ENCODE measurements at places on chromosomes 5 and 9.

DNA sequence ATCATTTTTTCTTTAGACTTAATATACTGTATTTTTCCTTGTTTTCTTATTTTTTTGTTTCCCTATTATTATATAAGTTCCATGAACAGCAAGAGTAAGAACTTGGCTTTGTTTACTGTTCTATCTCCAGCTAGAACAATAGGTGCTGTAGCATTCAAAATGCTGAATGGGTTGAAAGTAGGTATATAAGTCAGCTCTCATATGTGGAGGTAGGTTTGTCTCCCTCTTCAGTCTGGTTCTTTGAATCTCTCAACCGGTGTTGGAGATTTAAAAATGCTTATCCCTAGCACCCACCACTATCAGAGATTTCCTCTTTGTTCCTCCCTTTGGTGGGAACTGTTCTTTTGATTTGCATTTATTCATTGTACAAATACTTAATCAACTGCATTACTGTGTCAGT, 87.5 kb upstream of the FSD1L start:
- DNase-seq = no peak

GRCh38 chr5:52878656-52879055, 90.9 kb downstream of the ITGA1 start:
- DNase-seq = no peak

GRCh38 chr5:126471875-126472537, 48.8 kb downstream of the GRAMD2B start:
- no peak for DNase-seq

DNA sequence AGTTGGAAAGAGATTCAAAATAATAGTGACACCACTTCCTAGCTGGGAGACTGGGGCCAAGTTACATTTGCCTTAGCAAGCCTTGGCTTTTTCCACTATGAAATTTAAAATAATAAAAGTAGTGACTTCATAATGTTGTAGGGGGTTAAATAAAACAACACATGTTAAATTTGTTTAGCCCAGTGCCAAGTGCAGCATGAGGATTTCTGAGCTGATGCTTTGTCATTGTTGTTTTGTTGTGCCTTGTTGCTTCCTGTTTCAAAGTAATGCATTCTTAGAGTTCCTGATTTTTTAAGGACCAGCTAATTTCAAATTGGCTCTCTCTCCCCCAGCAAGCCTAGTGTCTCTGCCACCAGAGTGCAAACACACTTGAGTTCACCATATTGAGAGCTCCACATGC, 270.7 kb upstream of the PAPPA start:
- no peak for DNase-seq

GRCh38 chr5:28397502-28397941, 1359.1 kb upstream of the CDH9 start:
- DNase-seq = no peak

GRCh38 chr9:132234535-132234934, 72.7 kb downstream of the NTNG2 start:
- DNase-seq = no peak

- no peak for DNase-seq
Observed at GRCh38 chr5:10288592-10289219, 19.0 kb downstream of the CMBL start.

GRCh38 chr5:36442796-36443195, 141.1 kb upstream of the RANBP3L start:
- no peak for DNase-seq

- DNase-seq = no peak
Observed at GRCh38 chr5:150120062-150120441, 33.7 kb upstream of the CSF1R start.

- no peak for DNase-seq
Observed at GRCh38 chr9:94639061-94639998, at the start of gene FBP1. FBP1 (minus strand) TSS chr9:94639518; CDS start chr9:94639310, 208 bp downstream.

- DNase-seq = no peak
Observed at GRCh38 chr5:43301653-43302091, 11.5 kb downstream of the HMGCS1 start.

DNA sequence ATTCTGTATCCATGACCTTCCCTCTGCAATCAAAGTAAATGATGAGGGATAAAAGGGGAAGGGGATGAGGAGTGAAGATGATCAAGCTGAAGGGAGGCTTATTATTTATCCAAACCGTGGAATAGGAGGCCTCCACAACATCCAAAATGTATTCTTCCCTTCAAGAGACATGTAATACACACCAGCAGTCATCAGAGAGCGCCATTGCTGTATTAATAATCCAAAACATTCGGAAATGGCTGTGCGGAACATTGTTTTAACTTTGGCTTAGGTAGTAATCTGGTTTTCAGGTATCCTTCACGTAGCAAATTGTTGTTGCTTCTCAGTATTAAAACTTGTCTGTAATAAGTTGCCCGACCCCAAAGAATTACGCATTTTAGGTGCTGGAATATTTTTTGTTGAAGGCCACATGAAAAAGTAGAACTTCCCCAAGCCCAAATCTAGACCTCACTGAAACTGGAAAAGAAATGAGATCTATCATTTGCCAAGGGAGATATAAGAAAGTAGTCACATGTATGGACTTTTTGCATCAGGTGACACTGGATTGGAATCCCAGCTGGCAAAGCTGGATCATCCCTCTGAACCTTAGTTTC, 2.6 kb upstream of the BOD1 start:
- DNase-seq = no peak

DNA sequence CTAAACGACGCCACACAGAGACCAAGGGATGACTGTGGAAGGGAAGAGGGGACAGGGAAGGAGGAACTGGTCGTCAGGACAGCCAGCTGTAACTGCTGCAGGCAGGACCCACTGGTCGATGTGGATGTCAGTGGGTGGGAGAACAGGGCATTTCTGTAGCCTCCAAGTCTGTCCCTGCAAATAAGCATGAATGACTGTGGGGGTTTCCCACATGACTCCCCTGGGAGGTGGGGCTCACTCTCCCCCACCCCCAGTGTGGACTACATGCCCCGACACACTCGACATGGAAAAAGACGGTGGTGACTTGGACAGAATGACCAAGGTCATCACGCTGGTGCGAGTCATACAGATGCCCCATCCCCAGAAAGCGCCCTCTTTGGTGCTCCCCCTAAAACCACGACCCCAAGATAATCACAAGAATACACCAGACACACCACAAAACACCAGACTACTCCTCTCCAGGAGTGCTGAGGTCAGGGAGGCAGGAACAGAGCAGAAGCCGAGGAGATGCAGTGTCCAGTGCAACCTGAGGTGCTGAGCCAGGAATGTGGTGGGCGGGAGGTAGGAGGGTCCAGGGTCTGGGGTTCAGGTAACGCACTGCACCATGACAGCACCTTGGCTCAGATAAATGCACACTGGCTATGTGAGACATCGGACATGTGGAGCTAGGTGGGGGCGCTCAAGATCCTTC, 64.9 kb downstream of the SECISBP2 start:
- no peak for DNase-seq

GRCh38 chr9:121156263-121156731, 45.4 kb downstream of the RAB14 start:
- no peak for DNase-seq

DNA sequence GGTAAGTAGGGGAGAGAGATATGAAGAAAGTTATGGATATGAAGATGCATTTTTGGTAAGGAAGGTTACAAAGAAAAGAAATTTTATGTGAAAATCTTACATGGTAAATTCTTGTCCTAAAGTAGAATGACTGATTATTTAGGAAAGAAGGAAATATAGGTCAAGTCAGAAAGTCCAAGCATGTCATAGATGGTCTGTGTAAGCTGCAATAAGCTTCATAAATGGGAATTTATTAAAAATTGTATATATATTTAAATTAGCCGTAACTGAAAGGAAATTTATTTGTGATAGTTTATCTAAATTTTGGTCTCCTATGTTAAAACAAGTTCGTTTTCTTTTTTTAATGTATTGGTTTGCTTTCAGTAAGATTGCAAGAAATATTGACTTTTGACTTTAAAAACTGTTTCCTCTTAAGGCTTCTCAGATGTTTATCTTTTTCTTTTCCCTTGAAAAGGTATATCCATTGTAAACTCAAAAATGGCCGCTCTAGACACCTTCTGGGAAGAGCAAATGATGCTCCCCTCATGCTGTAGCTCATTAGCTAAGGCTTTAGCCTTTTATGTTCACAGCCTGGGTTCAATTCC, 46.8 kb upstream of the HAPLN1 start:
- no peak for DNase-seq

DNA sequence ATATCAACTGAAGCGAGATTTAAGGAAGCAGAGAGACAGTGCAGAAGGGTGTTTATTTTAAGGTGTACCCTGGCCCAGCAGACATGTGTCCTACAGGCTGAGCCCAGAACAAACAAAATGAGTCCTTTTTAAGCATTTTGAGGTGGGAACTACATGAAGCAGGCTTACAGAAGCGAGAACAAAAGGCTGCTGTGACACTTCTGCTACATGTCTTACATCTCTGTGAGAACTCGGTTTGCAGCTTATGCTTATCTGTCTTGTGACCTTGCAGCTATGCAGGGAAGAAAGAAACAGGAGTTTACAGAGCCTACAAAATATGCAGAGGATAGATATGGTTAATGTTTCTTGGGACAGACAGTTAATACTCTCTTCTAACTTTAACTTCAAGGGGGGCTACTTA, 295.9 kb downstream of the CEMIP2 start:
- no peak for DNase-seq

- DNase-seq = no peak
Observed at GRCh38 chr9:91060520-91061343, 259.1 kb downstream of the SYK start.

DNA sequence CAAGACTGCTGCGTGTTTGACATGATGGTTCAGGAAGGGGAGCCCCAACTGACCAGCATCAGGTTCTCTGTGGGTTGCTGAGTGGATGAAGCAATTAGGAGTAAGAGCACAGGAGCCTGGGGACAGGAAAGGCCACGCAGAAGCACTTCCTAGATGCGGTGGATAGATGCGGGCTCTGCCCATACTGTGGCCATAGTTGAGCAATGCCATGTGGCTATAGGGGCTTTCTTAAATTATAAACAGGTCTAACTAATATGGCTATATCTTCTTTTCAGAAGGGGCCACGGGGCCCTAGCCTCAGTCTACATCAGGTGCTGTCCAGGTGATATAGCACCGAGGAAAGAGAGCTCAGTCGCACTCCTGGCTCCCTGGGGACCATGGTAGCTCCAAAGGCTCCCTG, 198.6 kb downstream of the GADD45G start:
- DNase-seq = no peak

Measured in iPS DF 19.7 (cell line).